Stimulated activated CD4-positive, alpha-beta T cell treated with anti-CD3 and anti-CD28 coated beads, Interleukin-1b, Interleukin-23, amount 100 ng/mL, for 24 hours (primary cell): ENCODE measurements at places on chromosomes 4 and X.

- DNase-seq = no peak
Observed at GRCh38 chr4:48503233-48504025, 13.4 kb downstream of the ZAR1 start.

- DNase-seq = no peak
Observed at GRCh38 chr4:114257501-114257900, 278.1 kb upstream of the ARSJ start.

DNA sequence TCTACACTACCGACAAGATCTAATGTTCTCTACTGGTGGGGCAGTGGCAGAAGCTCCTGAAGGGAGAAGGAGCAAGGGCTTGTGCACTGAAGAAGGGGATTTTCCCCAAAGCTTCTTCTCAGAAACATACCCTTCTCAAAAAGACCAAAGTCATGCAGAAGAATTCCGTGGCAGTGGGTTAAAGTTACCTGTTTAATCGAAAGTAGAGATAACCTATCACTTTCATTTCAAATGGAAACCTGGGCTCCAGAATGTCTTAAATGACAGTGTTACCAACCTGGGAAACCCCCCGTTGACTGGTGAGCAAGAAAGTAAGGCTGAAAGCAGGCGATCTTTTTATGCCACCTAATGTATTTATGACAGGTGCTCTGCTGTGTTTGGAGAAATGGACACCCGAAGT, 92.5 kb upstream of the TEX13D start:
- DNase-seq = no peak

DNA sequence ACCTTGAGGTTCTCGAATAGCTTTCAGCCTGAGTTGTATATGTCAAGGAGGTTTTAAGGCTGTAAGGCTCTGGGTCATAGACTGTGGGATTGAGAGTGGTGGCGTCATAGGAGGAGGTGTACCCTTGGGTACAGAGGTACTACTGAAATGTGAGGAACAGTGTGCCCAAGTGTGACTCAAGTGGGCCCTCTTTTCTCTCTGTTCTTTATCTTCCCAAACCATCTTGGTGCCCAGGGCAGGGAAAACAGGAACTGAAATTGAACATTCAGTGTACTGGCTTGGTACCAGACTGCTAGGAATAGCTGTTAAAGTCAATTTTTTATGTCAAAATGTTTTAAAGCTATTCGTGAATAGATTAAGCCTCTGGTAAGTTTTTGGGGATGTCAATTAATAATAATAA, 136.2 kb upstream of the RPS6KA3 start:
- DNase-seq = no peak

- DNase-seq = no peak
Observed at GRCh38 chrX:77953302-77953701, 16.1 kb downstream of the PGAM4 start.

DNA sequence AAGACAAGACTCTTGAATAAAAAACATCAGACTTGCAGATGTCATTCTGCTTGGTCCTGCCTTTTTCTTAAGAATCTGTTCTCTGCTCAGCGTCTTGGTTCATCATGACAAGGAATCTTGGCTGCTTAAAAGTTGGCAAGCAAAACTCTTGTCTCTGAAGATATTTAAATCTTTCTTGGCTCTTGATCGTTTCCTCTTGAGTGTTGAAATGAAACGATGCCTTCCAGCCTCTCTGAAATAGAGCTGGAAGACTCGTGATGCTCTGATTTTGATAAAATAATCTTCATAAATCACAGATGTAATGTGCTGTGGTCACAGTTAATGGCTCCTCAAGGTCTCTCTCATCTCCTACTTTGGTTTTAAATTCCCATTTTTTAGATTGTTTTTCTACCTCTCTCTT, 39.9 kb upstream of the TMEM192 start:
- no peak for DNase-seq

DNA sequence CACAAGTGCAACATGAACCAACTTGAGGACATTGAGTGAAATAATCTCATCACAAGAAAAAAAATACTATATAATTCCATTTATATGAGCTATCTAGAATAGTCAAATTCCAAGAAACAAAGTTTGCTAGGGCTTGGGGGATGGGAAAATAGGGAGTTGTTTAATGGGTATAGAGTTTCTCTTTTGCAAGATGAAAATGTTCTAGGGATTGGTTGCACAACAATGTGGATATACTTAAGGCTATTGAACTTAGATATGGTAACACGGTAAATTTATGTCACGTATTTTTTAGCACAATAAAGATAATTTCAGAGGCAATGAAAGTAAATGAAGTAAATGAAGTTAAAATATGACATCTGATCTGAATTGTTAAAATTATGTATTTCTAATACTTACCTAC, 7.9 kb downstream of the MFSD8 start:
- no peak for DNase-seq

DNA sequence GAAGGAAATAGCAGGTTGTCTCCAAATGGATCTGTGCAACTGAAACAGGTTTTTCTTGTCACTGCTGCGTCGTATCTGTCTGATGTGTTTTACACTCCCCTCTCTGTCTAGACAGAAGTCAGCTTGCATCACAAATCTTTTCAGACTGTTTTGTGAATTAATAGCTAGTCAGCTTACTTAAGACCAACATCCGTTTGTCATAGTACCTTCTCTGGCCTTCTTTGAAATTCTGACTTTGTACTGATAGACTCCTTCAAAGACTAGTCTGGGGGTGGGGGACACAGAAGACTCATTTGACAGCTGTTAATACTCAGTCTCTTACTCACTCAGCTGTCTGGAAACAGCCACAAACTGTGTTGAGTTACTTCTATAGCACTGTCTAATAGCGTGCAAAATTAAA, 197.8 kb downstream of the PALLD start:
- DNase-seq = no peak

GRCh38 chrX:112636288-112636687, 43.5 kb downstream of the LHFPL1 start:
- DNase-seq = no peak

GRCh38 chrX:915427-916229, 285.0 kb downstream of the SHOX start:
- DNase-seq = no peak

DNA sequence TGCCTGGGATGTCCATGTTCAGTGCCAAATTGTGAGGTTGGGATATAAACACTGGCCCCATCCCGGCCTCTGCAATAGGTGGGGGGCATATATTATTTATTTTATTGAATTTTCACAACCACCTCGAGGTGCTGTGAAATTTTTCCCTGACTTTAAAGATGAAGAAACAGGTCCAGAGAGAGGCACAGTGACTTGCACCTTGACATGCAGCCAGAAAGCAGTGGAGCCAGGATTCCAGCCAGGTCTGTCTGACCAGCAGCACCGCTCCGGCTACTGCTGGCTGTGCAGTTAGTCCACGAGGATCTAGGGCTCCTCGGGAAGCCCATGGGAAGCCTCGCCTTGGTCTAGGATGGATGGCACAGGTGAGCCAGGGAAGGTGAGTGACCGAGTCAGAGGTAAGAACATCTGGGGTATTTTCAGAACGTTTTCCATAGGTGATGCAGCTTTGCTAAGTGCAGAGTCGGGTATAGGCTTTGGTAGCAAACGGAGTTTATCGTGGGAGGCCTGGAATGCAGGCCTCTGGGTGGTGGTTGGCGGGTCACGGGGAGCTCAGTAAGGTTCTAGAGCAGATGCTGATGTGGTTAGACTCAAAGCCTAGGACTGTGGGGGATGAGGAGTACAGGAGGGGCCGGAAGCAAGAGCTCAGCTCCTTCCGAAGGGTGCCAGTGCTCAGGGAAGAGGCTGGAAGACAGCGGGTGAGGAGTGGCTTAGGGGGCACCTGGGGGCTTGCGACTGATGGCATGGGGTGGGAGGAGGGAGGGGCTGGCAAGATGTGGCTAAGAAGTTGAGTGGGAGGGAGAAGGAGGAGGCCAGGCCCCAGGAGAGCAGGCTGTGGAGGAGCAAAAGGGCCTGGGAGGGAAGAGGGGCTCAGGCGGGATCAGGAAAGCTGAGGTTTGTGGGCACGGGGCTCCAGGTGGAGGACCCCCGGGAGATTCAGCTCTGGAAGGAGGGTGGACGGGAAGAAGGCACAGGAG, 107.7 kb upstream of the LRPAP1 start:
- DNase-seq = no peak

DNA sequence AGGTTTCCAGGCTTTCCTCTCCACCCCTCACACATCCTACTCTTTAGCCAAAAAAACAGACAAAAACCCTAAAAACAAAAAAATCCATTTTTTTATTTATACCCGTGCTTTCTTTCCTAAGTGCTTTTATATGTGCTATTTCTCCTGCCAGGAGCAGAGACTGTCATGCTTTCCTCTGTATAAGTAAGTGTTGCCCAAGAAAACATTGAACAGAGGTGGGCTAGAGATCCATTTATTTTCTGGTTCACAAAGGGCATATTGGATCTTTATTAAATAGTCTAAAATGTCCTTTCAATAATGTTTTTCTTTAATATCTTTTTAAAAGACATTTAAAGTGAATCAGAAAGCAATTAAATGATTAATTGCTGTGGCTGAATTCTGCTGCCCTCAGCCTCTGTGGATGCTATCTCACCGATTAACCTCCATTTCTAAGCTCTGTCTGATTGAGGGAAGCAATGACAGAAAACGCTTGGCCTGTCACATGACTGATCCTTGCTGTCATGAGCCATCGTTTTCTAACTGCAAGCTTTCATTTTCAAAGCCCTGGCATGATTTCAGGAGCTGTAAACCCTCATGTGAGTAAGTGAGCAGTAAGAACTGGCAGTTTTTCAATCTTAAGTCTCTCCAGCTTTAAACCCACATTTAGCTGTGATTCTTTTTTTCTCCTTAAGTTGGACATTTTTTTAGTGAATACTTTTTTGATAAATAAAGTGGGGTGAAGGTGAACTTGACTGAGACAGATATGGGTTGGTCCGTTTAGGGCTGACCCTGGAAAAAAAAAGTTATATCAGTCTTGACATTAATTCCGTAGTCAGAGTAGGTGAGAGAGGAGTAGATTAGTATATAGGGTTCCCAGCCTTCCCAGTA, 180.7 kb upstream of the PGRMC2 start:
- no peak for DNase-seq

DNA sequence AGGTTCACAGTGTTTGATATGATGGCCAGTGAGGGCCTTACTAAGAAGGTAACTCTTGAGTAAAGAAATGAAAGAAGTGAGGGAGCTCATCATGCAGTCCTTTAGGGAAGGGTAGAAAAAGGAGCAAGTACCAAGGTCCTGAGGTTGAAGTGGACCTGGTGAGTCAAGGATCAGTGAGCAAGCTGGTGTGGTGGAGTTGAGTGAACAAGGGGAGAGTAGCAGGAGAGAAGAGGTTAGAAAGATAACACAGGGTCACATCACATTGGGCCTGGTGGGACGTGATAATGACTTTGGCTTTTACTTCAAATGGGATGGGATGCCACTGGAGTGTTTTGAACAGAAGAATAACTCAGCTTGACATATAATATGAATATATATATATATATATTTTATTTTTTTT, 44.7 kb downstream of the OSTC start:
- DNase-seq = no peak

GRCh38 chrX:12868747-12869146, 1.9 kb downstream of the TLR7 start:
- DNase-seq = no peak

GRCh38 chr4:106315476-106315967, 487 bp downstream of the TBCK start:
- peak; percentile 16 for DNase-seq
